Astrocyte of the spinal cord (primary cell): ENCODE measurements at places on chromosomes 3 and 15.

DNA sequence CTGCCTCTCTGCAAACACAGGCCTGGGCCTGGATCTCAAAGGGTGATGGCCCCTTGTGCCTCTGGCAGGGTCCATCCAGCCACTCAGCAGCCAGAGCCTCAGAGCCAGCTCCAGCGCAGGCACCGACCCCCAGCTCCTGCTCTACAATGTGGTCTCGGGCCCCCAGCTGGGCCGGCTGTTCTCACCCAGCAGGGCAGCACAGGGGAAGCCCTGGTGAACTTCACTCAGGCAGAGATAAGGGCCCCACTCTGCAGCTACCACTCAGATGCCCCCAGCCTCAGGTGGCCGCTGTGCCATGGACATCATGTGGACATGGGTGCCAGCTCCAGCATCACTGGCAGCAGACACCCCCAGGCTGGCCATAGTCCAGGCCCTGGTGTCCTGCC, 173.1 kb downstream of the TBC1D2B start:
- DNase-seq = no peak

GRCh38 chr3:133987136-133987535, 42.6 kb downstream of the SLCO2A1 start:
- DNase-seq = no peak

DNA sequence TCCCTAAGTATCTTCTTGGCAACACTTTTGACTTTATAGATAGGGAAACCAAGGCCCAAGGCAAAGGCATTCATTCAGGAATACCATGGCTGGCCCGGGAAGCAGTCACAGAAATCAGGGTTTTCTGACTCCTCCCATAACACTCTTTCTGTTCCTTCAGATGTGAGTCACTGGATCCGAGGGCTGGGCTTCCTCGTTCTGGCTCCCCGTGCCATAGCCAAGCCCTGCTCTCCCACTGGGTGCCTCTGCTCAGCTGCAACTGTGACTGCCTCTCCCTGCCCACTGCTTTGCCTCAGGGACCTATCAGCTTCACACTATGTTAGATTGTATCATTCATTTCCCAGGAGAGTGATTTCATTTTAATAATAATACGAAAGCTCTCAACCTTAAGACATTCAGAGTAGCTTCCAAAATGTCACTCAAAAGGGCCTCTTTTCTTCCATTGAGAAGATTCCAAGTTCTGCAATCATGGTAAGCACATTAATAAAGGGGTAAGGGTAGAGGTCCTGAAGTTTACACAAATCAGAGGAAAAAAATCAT, 50.2 kb downstream of the GABRB3 start:
- DNase-seq = no peak

DNA sequence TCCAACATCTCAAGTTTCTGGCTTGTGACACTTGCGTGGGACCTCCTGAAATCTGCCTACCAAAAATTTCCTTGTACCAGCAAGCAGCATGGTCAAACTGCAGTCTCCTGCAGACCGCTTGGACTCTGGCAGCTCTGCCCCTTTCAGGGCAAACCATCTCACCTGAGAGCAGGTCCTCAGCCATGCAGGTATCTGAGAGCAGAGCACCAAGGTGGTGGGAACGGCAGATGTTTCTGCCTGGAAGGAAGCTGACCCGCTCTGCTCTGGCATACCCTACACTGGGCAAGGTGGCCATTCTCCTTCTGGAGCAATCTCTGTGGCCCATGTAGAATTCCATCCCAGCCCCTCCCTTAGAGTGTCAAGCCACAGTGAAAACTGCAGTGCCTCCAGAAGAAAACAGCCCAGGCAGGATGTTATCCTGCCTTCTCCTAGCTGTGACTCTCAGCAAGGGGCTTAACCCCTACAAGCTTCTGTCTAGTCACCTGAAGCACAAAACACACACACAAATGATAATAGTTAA, 21.6 kb downstream of the MESD start:
- no peak for DNase-seq
